Motor neuron (in vitro differentiated cells): ENCODE measurements at places on chromosomes 12 and 14. TPM values are rescaled to one million over a fixed set of nuclear protein-coding genes. Genes with fewer than 3 reads are reported as not detected.

KRT77 gene
- total RNA-seq: 0.15 TPM in 1 of 2 replicates, not detected in the other

TMPRSS12 gene
- 0.13 TPM in 1 of 2 replicates, not detected in the other for total RNA-seq

KLHL33 gene
- total RNA-seq: 0.15 and 0.22 TPM in 2 replicates

DNA sequence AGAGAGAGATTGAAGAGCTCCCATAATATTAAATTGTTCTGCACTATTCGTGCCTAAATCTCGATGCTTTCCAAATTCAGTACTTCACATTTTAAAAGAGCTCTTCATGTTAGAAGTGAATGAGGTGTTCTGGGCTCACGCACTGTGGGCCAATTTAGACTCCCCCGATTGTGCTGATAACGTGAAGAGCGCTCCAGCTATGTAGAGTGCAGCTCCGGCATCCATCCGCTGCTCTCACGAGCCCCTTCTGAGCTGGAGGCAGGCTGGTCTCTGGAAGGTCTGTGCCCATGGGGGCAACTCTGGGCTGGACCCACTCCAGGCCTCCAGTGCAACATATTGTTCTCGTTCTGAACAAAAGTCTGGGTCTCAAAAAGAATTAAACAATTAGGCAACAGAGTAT, 692.6 kb downstream of the VRK1 start:
- ATAC-seq: no peak

GRCh38 chr12:79252358-79253075, 387.9 kb downstream of the SYT1 start:
- no peak for ATAC-seq
